ENCODE measurements at places on chromosomes 1 and 21. TPM values are rescaled to one million over a fixed set of nuclear protein-coding genes. Genes with fewer than 3 reads are reported as not detected.

DNA sequence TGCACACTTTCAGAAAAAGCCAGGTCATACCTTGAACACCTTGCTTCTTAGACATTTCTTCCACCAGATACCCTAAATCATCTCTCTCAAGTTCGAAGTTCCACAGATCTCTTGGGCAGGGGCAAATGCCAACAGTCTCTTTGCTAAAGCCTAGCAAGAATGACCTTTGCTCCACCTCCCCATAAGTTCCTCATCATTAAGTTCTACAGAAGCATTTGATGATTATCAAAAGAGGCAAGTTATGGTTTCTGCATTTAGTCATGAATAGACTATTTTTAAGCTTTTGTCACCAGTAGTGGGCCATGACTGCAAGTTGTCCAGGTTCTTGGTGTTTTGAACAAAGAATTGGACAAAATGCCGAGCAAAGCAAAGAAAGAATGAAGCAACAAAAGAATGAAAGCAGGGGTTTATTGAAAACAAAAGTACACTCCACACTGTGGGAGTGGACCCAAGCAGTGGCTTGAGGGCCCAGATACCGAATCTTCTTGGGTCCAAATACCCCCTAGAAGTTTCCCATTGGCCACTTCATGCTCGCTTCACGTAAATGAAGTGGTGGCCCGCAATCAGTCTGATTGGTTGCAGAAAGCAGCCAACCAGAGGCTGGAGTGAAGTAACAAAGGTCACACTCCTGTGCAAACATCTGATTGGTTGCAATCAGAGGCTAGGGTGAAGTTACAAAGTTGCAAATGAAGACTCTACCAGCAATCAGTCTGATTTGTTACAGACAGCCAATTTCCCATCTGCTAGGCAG, 9.8 kb upstream of the EGLN1 start:
- no peak for DNase-seq

DNA sequence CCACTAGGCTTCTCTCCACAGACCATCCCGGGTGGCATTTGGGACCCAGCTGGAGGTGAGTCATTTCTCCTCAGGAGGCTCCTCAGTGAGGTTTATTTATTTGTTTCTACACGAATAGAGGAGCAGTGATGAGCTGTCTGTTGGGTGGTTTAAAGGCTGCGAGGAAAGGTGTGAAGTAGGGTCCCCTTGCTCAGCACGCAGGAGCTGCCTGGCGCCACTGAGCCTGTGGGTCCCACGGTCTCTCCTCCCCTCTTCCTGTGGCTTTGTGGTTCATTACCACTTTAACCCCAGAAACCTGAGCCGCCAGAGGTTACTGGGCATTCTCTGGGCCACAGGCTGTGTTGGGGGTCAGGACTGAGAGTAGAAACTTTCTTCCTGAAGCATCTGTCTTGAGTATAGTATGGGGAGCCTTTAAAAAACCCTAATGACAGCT, 39.9 kb downstream of the IL6R start:
- DNase-seq: no peak

GRCh38 chr1:45365051-45365450, 24.8 kb upstream of the MUTYH start:
- DNase-seq: no peak

DNA sequence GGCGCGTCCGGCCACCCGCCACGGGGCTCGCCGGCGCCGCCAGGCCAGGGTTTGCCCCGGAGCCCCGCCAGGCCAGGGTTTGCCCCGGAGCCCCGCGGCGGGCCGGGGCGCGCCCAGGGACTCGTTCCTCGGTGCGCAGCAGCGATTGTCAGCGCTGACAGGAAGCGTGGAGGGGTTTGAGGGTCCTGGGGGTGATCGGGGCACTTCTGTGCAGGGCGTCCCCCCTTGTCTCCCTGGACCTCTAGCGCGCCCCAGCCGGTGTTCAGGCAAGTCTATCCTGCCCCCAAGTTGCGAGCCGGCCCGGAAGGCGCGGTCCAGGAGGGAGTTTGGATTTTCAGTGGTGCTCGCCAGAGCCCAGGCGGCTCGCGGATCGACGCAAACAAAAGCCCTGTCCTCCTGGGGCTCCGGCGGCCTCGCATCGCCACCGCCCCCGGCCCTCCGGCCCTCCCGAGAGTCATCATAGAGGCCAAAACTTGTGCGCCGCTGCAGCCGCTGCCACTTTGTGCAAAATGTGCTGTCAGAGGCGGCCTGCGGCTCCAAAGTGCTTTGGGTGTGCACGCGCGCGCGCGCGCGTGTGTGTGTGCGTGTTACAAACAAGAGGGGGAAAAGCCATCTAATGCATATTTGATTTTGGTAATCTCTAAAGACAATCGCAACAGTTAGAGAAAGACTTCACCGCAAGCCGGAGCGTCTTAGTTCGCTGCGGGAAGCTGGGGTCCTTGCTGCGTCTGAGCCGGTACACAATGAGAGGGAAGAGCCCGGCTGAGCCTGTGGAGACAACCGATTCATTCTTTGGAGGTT, 1.0 kb downstream of the ROR1 start:
- peak; percentile 63 for DNase-seq

- no peak for DNase-seq
These were observed 86.4 kb downstream of the PAX7 start for GRCh38 chr1:18716785-18717678.

GRCh38 chr21:43207868-43208267, 39.1 kb downstream of the CRYAA start:
- no peak for DNase-seq

- DNase-seq: no peak
These were observed 7.2 kb upstream of the EPS15 start for GRCh38 chr1:51526248-51526647.

- DNase-seq: no peak
These were observed 67.5 kb upstream of the VAMP3 start for GRCh38 chr1:7703321-7704213.

DNA sequence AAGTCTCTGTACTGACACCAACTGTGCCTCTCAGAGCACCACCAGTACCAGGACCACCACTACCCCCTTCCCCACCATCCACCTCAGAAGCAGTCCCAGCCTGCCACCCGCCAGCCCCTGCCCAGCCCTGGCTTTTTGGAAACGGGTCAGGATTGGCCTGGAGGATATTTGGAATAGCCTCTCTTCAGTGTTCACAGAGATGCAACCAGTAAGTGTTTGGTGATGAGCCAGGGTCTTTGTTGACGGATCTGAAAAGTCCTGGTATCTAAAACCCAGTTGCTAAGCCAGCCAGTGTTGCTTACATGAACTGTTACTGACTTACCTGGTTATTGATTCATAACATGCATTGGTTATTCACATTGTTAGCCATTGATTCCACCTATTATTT, 1.1 kb downstream of the C1orf56 start:
- DNase-seq: no peak

- no peak for DNase-seq
These were observed 28.2 kb upstream of the RPF1 start for GRCh38 chr1:84450910-84451309.

GRCh38 chr1:119878171-119878570, 18.1 kb downstream of the ADAM30 start:
- no peak for DNase-seq

- DNase-seq: no peak
These were observed 174.5 kb upstream of the RUNX1 start for GRCh38 chr21:35223480-35224156.

GRCh38 chr1:76138217-76138616, 63.7 kb downstream of the ST6GALNAC3 start:
- DNase-seq: no peak

DNA sequence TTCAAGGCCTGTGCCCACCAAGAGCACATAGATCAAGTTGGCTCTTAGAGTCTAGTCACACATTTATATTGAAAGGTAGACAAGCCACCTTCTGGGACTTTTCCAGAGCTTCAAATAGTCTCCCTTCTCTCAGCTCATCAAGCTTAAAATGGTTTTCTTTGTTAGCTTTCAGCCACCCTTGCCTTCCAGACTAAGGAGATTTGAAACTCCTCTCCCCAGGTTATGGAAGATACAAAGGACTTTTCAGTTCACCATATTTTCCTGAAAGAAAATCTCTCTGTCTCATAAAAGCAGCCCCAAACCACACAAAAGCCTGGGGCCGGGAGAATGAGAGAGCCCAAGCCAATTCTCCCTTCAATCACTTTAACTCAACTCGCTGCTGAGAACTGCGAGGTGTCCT, 134.1 kb downstream of the ZC3H11B start:
- no peak for DNase-seq

GRCh38 chr1:165452336-165453130, 7.6 kb upstream of the RXRG start:
- DNase-seq: no peak

DNA sequence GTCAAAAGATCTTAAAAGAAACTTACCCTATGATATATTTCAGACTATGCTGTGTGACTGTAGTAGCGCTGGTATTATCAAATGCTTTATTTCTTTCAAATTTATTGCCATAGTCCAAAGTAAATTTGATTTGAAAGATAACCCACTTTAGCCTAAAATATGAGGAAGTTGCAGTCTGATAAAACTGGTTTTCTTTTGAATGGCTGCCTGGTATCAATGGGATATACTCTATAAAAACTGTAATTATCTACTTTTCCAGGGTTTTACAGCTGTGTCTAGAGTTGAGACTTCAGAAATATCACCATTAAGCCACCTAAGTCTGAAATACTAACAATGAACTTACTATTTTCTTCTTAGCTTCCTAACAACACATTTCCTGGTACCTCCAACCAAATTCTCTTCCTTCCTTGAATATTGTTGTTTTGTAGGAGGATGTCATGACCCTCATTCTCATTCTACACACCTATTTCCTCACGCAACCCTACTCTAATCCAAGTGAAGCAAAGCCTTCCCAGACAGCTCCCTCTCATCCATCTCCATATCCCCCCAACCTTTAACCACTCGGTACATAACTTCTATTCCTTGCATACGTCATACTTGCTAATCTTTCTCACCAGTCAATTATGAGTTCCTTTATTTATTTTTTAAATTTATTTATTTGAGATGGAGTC, 17.0 kb downstream of the KDM5B start:
- no peak for DNase-seq

DNA sequence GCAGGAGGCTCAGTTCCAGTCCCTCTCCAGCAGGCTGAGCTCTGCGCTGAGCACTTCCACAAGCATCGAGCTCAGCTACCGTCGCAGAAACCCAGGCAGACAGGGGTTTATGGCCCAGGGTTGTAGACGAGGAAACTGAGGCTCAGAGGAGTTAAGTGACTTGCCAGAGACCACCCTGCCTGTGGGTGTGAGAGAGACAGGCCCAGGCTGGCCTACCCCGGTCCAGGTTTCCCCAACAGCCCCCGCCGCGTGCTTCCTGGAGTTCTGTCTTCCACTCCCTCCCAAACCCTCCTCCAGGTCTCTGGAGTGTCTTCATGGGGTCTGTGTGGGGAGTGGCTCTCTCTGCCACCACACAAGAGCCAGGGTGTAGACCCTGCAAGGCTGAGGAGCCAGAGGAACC, 615.9 kb downstream of the PTPRU start:
- no peak for DNase-seq

- DNase-seq: no peak
These were observed 52.8 kb downstream of the ARID4B start for GRCh38 chr1:235275223-235275622.

GRCh38 chr1:153439273-153439672, 21.2 kb downstream of the S100A7 start:
- no peak for DNase-seq

- no peak for DNase-seq
These were observed 44.1 kb downstream of the ZNF678 start for GRCh38 chr1:227607336-227607898.

DNA sequence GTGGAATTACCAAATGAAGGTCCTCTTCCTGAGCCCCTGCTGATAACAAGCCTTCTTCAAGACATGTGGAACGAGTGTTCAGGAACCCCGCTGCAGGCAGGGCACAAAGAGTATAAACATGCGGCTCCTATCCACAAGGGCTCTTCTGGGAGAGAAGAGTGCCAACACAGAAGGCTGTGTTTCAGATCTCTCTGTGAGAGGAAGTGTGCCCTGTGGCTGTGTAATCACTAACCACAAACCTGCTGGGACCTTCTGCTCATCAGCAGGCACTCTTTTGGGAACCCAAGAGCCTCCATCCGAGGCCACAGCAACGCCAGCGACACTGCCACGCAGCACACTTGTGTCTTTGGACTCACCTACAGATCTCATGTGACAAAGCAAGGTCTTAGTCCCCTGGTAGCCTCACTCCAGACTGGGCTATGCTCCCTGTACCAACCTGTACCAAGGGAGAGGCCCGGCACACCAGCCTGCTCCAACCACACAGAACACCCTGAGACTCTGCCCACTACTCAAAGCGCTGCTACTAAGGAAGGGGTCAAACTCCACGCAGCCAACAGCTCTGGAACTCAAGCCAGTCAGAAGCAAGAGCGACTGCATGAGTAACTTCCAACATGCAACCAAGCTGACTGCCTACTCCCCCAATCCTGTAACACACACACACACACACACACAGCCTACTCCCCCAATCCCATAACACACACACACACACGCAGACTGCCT, 7.8 kb downstream of the PTTG1IP start:
- DNase-seq: no peak

DNA sequence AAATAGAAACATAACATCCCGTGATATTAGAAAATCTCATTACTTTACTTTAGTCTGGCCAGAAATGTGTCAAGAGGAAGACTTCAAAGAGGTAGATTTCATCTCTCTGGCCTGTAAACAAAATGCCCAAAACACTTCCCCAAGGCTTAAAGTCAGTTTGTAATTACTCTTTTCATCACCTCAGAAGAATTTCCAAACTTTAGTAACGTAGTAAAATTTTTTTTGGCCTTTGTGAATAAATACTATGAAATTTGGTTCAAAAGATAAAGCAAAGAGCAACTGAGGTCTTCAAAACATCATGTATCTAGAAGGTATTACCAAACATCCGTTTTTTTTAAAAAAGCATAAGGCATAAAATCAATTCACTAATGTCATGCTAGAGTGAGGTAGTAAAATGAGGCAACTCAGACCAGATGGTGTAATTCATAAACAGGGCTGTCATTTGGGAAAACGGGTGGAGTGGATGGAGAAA, 51.4 kb downstream of the LEPR start:
- no peak for DNase-seq

GRCh38 chr1:182185842-182186756, 124.6 kb upstream of the ZNF648 start:
- DNase-seq: peak; percentile 76

- DNase-seq: no peak
These were observed 4.4 kb downstream of the GJC2 start for GRCh38 chr1:228154021-228154669.

DNA sequence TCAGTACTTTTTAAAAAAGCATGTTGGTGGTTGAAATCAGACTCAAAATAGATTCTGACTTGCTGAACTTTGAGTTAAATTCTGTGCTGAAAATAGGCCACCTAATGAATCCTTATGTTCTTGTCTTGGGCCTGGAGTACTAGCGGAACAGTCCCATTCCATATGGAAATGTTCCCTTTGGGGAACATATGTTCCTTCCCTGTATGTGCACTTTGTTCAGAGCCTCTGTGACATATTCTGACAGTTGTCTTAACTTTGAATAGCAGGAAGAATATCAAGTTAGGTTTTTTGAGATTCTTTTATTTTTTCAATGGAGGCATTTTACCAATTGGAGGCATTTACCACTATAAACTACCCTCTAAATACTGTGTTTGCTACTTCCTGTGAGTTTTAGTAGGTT, 1667.8 kb downstream of the PLA2G4A start:
- no peak for DNase-seq

The PTGFRN gene
- 75.8 TPM for total RNA-seq

The ANP32E gene
- 29.9 TPM for total RNA-seq

The EPRS1 gene
- 143 TPM for total RNA-seq

The SUSD4 gene
- 0.24 TPM for total RNA-seq

The LSM10 gene
- 10.4 TPM for total RNA-seq

The CACNA1S gene
- 0.96 TPM for total RNA-seq

The RIIAD1 gene
- total RNA-seq: 4.1 TPM

The AMIGO1 gene
- 7.9 TPM for total RNA-seq

The FCRL2 gene
- 1.2 TPM for total RNA-seq
